Fibroblast of skin of left biceps (primary cell): ENCODE measurements at places on chromosomes 2 and 18.
A peak's percentile ranks its signal among the peaks of the same experiment; 100 is the strongest.

- DNase-seq, result no peak
Measured at GRCh38 chr2:236731767-236732580, 162.3 kb downstream of the ACKR3 start.

DNA sequence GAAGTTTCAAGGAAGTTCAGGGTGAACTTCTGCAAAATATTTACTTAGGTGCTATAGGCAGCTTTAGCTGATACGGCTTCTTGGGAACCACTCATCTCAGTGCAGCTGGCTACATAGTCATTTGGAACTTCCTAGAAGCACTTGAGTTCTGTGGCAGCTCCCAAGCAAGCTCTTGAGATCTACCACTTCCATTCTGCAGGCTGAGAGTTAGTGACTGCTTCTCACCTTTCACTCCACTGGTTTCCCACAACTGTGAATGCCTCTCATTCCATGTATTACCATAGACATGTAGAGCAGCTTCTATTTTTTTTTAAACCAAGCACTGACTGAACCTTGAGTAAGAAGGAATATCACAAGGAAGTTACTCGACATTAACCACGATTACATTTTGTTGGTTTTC is 994.1 kb upstream of the ACVR2A start:
- no peak for DNase-seq

DNA sequence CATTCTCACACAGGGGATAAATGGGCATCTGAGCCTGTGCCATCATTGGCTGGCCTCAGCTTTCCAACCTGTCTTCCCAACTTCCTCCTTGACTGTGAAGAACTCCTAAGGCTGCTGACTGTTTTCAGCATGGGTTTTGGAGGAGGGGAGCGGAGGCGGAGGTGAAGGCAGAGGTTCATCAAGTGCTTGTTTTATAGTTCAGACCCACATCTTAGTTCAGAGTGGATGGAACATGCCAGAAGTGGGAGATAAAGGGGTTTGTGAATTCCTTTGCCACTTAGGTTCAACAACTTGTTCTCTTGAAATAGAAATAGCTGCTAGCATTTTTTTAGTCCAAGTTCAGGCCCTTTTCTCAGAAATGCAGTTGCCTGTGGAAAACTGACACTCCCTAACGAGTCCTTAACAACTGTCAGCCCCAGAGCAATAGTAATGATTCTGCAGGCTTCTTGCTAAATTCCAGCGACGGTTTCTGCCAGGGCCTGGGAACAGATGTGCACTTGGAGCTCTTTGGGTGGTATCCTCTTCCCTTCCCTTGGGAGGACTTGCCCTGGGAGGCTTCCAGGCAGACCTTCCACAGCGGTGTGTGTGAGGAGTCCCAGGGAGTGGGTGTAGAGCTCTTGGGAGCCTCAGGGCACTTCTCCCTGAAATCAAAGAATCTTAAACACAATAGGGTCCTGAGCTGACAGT is 30.1 kb upstream of the ITGA6 start:
- peak; percentile 10 for DNase-seq

DNA sequence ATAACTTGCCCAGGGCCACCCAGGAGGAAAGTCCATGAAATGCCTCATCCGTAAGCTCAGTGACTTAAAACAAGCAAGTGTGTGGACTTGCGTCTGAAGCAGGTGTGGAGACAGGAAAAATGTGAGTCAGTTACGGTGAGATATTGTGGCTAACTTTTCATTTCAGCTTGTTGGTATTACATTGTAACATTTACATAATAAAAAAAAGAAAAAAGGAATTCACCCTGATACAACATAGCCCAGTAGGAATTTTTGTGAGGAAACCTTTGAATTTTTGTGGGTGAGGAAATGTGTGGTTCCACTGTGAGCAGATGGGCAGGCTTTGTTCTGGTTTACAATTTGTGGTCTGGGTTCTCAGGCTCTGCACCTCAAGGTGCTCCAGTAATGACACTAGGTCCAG is 33.7 kb upstream of the LYPD6B start:
- peak; percentile 12 for DNase-seq

GRCh38 chr2:203310688-203311436 is 17.3 kb upstream of the ABI2 start:
- no peak for DNase-seq

- no peak for DNase-seq
Measured at GRCh38 chr2:207409517-207409916, 120.2 kb upstream of the CREB1 start.

DNA sequence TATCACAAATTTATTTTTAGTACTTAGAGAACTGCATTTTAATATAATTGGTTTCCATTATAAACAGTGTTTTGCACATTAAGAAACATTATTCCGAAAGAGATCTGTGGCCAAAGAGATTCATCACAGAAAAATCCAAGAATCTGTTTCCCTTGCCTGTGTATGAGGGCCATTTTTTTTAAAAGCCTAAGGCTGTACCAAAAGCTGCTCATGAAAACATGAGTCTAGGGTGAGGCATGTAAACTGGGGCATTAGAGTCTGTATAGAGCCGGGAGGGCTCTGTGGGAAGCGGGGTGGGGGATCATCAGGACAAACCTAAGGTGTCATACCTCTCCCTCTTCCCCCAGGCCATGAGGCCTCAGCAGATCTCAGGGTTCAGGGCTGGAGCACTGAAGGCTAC is 223.8 kb downstream of the FBXO15 start:
- peak; percentile 33 for DNase-seq

GRCh38 chr2:85137156-85137555 is 4.0 kb downstream of the TCF7L1 start:
- no peak for DNase-seq

- DNase-seq, result no peak
Measured at GRCh38 chr2:40325116-40325515, 126.8 kb downstream of the SLC8A1 start.

DNA sequence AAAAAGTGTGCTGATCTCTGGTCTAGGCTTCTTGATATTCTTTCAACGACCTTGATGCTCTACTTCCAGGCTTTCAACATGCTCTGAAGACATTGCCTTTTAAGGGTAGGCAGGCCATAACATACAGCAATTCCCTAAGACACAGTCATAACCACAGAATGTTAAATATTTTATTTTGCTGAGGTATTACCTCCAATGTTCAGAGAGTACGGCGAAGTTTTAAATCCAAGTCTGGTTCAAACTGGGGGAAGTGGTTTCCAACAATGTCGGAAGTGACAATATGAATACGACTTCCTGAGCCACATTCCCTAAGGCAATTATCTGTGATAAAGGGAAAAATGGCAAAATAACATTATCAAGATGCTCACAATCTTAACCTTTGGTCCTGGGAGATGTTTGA is 1077.9 kb upstream of the PIK3C3 start:
- peak; percentile 98 for DNase-seq
